Metanephros (tissue), 2 donors: ENCODE measurements at places on chromosomes 5 and 9. TPM values are rescaled to one million over a fixed set of nuclear protein-coding genes. Genes with fewer than 3 reads are reported as not detected.

Gene SH3PXD2B
- total RNA-seq: 16.2 TPM

Gene ARHGEF39
- total RNA-seq: 2.9 TPM

Gene SLC36A3
- total RNA-seq: not detected

Gene ANKRD31
- total RNA-seq: 0.41 TPM

Gene TMOD1
- total RNA-seq: 17.2 TPM

Gene FAM219A
- 8.3 TPM for total RNA-seq
